ENCODE measurements at places on chromosomes 11 and 22.
A peak's percentile ranks its signal among the peaks of the same experiment; 100 is the strongest.

DNA sequence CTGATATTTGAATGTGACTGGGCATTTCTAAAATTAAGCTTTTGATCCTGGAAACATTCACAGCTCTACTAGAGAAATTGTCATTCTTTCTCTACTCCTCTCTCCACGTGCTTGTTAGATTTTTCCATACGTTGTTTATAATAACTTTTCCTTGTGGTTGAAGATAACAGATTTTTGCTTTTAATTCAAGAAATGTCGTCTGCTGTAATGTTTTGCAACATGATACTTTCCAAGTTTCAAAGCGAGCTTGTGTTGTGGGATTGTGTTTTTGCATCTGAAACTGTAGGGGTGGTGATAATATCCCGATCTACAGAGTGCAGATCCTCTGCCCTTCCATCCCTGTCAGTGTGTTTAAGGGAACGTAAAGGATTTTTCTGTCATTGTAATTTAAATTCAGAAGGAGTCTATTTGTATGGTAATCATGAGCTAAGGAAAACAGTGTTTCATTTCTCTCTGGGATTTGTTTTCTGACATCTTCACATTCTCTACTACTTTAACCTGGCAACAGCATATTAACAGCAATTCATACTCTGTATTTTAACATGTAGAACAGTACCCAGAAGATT is 321.4 kb downstream of the FAT3 start:
- DNase-seq: no peak

GRCh38 chr11:131748151-131749050 is 378.0 kb downstream of the NTM start:
- DNase-seq: peak; percentile 72

- no peak for DNase-seq
Observed at GRCh38 chr11:9992306-9992705, 301.7 kb downstream of the SBF2 start.

- DNase-seq: no peak
Observed at GRCh38 chr11:48078689-48079088, 98.3 kb downstream of the PTPRJ start.

- DNase-seq: no peak
Observed at GRCh38 chr22:48929276-48929790, 898.3 kb downstream of the BRD1 start.
